RWPE1 (cell line): ENCODE measurements at places on chromosomes 3 and 15.

- no peak for DNase-seq
Observed at GRCh38 chr3:165279471-165279870, 83.3 kb upstream of the SLITRK3 start.

- DNase-seq = no peak
Observed at GRCh38 chr3:12159227-12159601, 502 bp upstream of the TIMP4 start.

DNA sequence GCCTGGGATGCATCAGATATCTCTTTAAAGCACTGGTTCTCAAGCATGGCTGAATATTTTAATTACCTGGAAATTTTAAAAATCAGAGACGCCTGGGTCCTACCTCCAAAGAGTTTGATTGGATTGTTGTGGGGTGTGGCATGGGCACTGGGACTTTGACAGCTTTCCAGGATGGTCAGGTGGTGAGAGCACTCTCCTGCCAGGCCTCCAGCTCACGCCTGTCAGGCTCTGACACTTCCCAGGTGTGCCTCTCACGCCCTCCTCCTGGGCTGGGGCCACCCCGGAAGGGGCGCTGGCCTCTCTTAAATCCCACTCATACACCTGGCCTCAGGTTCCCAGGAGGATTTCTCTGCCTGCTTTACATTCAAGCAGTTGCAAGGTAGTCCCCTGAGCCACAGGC lies 48.5 kb downstream of the AMOTL2 start:
- DNase-seq = no peak

DNA sequence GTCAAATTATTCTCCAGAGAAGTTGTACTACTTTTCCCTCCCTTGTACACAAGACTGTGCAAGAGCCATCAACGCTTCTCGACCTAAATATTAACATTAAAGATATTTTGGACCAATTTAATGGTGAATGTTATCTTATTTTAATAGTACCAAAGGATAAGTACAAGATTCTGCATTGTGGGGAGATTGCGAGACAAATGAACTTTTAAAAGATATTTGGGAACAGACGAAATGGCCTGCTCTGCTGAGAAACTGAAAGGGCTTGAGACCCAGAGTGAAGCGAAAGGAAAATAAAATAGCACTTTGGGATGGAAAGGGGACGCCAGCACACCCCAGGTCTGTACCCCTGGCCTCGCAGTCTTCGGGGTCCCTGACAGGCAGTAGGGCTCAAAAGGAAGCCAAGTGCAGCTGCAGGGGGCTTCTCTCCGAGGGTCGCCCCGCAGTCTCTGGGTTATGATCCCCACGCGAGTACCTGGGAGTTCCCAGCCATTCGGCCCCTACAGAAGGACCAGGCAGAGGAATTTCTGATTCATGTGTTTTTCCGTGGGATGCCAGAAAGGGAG lies 97.6 kb upstream of the VGLL3 start:
- no peak for DNase-seq

GRCh38 chr3:85180-85579 lies 111.4 kb upstream of the CHL1 start:
- DNase-seq = no peak
